ENCODE measurements at places on chromosomes 7 and 10.

GRCh38 chr7:44065431-44066110, at the start of gene PGAM2:
Gene PGAM2, minus strand, starts transcription at chr7:44065567. Its CDS starts 38 bp downstream, at chr7:44065529.
- DNase-seq: no peak

GRCh38 chr7:22860784-22861482, 38.3 kb upstream of the TOMM7 start:
- no peak for DNase-seq

GRCh38 chr7:34675749-34676374, 17.8 kb downstream of the NPSR1 start:
- no peak for DNase-seq

DNA sequence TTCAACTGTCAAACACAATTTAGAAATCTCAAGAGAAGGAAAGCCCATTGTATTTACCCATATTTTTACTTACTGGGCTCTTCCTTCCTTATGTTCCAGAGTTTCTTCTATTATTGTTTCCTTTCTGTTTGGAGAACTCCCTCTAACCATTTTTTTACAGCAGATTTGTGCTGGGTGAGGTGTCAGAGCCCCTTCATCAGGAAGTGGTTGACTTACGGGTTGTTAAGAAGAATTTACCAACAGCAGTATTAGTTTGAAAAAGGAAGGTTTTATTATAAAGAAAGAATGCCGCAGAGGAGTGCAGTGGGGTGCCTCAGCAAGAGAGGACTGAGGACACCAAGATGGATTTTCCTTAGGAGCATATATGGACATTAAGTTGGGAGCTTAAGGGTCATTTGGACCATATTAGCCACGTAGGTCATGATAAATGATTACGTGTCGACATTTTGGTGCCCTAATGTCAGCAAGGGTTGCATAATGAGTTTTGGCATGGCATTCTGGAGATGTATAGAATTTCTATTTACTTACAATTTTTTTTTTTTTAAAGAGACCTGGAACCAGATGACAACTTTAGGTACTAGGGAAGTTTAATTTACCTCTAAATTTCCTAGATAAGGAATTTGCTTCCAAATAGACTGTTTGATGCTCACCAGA, 6.3 kb upstream of the TBATA start:
- DNase-seq: no peak

DNA sequence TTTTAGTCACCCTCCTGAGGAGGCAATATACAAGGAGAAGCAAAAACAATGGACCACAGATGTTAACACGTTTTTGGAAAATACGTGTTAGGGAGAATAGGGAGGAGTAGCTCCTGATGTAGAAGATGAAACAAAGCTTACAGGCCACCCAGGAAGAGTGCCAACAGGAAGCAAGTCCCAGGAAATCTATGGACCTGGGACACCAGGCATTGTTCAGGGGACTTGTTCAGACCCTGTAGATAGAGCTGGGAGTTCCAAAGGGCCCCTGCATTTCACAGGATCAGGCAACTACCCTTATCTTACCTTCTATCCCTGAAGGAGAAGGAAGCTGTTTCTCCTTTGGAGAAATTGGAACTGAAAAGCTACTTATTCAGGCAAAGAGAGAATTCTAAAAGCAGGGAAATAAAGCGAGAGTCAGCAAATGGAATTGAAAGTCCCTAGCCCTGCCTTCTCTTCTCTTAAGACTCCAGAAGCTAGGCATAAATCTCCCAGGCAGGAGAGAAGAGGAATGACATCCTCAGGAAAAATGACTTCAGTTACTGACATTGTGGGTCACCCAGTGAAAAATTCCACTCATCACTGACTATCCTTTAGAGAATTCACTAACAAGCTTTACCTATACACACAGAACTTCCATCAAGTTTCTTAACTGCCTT, 77.7 kb upstream of the FAM3C start:
- no peak for DNase-seq

DNA sequence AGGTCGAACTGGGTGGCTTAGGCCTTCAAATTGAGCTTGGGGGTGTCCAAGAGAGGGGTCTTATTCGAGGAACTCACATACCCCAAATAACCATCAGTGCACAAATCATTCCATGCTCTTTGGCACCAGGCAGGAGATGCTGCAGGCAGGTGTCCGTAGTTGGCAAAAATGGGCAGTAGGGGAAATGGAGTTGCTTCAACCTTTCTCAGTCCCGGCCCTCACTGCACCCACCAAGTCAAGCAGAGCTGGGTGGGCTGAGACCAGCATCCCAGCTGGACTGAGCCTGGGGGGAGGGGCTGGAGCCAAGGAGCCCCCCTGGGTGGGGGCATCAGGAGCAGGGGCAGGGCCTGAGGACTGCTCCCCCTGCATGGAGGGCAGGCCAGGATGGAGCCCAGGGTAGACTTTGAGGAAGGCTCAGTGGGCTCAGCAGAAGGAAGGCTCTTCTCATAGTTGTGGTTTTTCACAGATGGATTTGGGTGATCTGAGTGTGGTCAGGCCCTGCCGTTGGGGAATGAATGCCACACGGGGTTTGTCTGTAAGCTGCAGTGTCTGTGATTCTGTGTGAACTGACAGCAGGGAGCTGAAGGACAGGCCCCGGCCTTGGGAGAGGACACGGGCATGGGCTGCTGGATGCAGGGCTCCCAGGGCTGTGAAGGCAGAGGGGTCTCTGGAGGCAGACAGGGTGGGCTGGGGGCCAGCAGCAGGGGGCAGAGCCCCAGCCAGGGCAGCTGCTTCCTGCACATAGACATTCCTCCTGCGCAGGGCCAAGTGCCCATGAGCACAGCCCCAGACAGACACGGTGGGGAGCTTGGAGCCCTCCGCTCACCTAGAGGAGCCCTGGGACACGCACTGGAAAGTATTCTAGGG, 144.5 kb downstream of the ADCY1 start:
- DNase-seq: no peak

- DNase-seq: no peak
Observed at GRCh38 chr7:155603858-155604503, 40.5 kb upstream of the RBM33 start.

- DNase-seq: no peak
Observed at GRCh38 chr7:106463851-106464611, 179.2 kb upstream of the NAMPT start.
